ENCODE measurements at places on chromosomes 4 and X.

GRCh38 chr4:141654098-141654497 is 17.7 kb downstream of the IL15 start:
- DNase-seq, result no peak

- DNase-seq, result no peak
These were observed 27.2 kb upstream of the GPR34 start for GRCh38 chrX:41661366-41662095.

DNA sequence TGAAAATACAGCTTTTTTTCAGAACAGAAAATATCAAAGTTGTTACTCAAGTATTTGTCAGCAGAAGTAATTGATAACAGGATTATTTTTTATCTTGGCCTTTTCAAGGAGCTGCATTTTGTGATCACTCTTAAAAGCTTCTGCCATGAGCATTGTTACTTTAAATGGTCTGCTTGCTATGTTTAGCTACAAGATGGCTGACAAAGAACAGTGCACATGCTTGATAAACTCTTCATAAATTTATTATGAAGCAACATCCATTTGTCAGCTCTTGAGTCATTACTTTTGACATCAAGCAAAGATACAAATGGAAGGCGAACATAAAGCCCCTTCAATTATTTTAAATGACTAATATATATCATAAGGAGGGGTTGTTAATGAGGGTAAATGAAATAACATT is 205.4 kb upstream of the RPS6KA3 start:
- DNase-seq, result no peak

- DNase-seq, result no peak
These were observed 278.8 kb upstream of the GALNTL6 start for GRCh38 chr4:171534391-171534790.

DNA sequence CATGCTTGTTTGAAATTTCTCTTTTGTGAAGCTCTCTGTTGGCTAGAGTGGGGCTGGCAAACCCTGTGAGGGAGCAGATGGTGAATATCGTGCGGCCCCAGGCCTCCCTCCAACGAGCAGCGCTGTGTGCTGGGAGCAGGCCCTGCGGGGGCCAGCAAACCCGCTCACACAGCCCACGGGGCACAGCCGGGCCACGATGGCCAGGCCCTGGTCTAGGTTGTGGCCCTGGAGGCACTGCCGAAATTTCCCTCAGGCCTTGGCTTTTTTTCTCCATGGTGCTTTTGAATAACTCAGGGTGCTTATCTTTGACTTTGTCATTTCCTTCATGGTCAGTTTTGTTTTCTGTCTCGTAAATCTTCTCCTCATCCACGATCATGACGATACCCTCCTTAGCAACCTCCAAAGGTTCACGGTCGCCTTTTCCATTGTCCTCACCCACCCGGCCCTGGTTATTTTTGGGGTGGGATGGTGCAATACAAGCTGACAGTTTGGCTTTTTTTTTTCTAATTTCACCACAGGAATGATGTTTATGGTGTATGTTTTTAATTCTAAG is 20.7 kb downstream of the PCGF3 start:
- DNase-seq, result no peak

Data from activated T-cell treated with anti-CD3 and anti-CD28 coated beads, Interleukin-2, amount 50 U/mL, for 24 hours (primary cell).